AG04449 (cell line): ENCODE measurements at places on chromosomes 4 and X.

- no peak for DNase-seq
Observed at GRCh38 chrX:142084611-142085010, 120.5 kb downstream of the MAGEC2 start.

DNA sequence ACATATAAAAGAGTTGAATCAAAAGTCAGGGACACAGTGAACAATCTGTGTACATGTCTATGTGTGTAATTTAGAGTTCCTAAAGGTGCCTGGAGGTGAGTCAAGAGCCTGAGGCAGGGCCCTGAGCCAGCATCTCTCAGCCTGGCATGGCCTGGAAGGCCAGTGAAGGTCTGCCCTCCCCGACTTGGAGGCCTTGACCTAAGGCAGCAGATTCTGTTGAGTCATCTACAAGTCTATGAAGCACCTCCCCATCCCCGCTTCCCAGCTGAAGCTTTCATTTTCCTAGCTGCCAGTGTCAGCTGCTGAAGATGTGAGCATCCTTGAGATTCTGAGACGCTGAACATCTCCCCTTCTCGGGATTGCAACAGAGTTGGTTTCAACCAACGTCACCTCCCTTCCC lies 583.9 kb downstream of the BCOR start:
- DNase-seq = no peak

DNA sequence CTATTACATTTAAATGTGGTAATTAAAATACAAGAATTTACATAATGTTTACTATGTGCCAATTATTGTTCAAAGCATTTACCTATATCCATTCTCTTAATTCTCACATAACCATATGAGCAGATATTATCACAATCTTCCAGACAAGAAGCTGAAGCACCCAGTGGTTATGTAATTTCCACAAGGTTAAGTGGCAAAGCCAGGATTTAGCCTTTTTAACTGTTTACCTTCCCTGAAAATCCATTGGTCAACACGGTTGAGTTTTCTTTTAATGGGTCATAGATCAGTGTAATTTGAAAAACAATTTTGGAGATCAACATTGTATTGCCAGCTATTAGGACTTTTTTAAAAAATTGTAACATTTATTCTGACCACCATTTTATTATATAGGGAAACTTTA lies 11.4 kb downstream of the HSPA4L start:
- no peak for DNase-seq

DNA sequence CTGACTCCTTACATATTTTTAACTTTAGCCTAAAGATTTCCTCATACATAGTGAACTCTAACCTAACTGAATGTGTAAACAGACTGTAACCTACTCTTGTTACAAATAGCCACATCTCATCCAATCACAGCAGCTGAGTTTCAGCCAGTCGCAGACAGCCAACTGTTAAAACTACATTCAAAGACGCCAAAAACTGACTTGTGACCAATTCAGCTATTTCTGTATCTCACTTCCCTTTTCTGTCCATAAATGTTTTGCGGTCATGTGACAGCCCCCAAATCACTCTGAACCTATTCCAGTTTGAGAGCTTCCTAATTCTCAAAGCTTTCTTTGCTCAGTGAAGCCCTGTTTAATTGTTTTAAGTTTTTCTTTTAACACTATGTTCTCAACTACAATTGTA lies 2731.9 kb downstream of the ARAP2 start:
- DNase-seq = no peak

GRCh38 chr4:45472490-45472889 lies 651.4 kb downstream of the GABRG1 start:
- DNase-seq = no peak
